ENCODE measurements at places on chromosomes 13 and 19.
A peak's percentile ranks its signal among the peaks of the same experiment; 100 is the strongest.

DNA sequence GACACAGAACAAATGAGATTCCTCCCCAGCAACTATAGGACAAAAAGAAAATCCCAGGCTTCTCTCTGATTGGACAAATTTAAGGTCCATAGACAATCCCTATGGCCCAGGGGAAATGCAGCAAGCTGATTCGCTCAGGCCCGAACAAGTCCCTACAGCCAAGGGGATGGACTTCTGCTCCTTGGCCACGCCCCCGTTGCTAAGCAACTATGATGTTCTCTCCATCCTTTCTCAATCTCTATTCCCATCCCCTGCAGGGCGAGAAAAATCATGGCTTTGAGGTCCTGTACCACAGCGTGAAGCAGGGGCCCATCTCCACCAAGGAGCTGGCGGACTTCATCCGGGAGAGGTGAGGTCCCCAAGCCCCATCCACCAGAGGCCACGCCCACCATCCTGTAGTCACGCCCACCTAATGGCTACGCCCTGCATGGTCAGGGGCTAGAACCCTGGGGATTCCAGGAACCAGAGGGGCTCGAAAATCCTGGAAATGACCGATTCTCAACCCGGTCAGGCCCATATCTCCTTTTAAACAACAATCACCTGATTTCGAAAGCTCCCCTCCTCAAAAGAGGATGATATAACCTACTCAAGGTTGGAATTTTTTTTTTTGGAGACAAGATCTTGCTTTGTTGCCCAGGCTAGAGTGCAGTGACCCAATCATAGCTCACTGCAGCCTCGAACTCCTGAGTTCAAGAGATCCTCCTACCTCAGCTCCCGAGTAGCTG lies 11.4 kb downstream of the FCHO1 start:
- DNase-seq = no peak

DNA sequence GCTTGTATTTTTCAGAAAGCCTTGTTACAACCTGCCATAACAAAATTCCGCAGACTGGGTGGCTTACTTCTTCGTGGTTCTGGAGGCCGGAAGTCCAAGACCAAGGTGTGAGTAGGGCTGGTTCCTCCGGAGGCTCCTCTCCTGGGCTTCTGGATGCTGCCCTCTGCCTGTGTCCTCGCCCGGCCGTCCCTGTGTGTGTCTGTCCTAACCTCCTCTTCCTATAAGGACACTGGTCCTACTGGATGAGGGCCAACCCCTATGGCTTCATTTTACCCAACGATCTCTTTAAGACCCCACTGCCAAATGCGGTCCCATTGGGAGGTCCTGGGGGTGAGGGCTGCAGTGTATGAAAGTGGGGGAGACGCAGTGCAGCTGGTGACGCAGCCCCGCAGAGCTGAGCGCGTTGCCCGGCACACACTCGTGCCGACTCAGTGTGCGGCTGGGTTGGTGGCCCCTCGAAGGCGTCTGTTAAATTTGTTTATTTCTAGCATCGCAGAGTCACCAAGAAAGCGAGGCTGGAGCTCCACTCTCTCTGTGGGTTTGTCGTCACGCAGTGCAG lies 116.7 kb downstream of the SOX1 start:
- peak; percentile 35 for DNase-seq

DNA sequence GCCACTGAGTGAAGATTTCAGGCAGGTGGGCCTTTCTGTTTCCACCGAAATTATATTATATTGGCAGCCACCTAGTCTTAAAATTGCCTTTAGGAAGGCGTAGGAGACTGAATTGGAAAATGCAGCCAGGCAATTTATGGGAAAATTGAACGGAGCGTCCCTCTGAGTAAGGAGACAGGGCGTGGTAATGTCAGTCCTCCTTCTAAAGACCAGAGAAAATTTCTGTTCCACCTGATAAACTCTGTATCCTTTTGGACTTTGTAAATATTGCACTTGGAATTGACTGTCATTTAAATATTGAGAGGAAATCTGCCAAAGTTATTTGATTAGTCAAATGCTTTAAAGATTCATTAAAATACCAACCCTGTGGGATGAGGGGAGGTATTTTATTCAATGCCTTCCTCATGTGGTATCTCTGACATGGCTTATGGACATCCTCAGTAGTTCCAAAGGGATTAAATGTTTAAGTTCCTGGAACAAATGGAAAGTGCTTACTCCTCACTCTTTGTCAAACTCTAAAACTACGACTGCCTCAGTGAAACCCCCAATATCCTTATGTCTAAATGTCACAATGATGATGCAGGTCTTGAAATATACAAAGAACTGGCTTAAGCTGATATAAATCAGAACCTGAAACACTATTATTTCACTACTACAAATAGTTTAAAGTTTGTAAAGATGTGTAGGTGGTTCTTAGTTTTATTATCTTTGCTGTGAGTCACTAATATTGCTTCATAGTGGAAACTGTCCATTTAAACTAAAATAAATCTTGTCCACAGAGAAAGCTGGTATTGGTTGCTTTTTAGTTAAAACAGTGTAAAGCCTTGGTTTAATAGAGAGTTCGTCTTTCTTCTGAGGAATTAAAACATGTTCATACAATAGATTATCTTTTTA lies 203.2 kb downstream of the FGF14 start:
- DNase-seq = no peak

DNA sequence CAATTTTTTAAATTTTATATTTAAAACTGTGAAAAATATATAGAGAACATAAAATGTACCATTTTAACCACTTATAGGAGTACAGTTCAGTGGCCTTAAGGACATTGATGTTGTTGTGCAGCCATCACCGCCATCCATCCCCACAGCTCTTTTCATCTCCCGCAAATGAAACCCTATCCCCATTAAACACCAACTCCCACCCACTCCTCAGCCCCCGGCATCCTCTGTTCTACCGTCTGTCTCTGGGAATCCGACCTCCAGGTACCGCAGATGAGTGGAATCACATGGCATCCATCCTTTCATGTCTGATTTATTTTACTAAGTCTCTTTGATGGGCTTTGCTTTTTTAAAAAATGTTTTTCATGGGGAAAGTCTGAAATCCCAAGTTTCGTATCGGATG lies 23.8 kb upstream of the SMIM17 start:
- no peak for DNase-seq

GRCh38 chr13:33303855-33304597 lies 18.5 kb upstream of the STARD13 start:
- DNase-seq = no peak

GRCh38 chr19:11405846-11406643 lies 13.1 kb downstream of the RGL3 start:
- DNase-seq = no peak

- no peak for DNase-seq
These were observed 31.7 kb upstream of the KCTD4 start for GRCh38 chr13:45232591-45232990.

- DNase-seq = no peak
These were observed 32.2 kb upstream of the TPT1 start for GRCh38 chr13:45373162-45373547.

DNA sequence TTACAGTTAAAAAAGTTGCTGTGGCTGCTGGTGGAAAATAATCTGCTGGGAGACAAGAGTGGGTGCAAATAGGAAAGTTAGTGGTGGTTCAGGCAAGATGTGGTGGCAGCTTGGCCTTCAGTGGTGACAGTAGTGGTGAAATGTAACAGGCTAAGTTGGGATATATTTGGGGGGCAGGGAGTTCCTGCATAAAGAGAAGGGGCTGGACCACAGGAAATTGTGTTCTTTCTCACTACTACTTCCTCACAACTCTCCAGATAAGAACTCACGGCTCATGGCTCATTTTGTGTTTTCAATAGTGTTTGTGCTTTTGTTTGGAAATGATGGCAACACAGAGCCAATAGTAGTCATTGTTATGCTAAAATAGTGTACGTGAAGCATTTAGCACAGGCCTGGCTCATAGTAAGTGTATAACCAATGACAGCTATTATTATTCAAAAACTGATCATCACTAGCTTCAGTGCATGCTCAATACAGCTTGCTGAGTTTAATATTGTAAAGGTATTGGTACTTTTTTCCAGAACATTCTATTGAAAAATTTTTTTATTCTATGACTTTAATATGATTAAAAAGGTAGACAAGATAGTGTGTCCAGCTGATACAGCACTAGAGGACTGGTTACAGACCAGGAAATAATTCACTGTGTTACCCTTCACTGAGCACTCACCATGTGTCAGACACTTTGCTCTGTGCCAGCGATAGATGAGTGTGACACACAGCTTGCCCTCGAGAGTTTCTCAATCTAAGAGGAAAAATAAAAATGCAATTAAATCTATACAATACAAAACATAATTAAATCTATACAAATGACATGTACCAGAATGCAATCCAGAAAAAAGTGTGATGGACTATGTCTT lies 209.8 kb downstream of the POU4F1 start:
- DNase-seq = no peak

DNA sequence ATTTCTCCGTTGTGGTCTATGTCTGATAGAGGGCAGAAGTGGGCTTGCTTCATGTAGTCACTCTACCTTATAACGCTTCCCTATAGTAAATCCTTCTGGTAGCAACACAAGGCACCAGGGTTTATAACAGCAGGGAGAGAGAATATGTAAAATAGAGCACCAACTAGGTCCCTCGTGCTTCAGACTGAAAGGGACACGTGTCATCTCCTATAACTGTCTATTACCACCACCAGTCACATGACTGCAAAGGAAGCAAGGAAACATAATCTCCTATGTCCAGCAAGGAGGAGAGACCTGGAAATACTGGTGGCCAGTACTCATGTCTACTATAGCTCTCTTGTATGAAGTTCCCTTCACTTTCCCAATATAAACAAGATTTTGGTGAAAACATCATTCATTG lies 79.2 kb downstream of the SLAIN1 start:
- DNase-seq = no peak

DNA sequence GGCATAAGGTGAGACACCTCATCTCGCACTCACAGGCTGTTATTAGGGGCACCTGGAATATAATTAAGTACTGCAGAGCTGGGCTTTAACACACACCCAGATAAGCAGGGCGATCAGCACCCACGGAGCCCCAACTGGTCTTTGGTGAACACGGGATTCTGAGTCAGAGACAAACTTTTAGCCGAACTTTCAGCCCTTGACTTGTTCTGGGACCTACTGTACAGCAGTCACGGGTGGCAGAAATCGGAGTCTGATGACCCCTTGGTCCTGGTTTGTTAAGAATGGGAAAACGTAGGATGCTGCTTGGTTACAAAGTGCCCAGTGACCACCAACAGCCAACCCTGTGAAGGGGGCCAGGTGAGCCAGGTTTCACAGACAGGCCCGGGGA lies 9.0 kb downstream of the SH3GL1 start:
- no peak for DNase-seq

GRCh38 chr13:30107121-30107520 lies 200.2 kb downstream of the KATNAL1 start:
- DNase-seq = no peak

- no peak for DNase-seq
These were observed 369.4 kb downstream of the LIG4 start for GRCh38 chr13:107845911-107846310.

- no peak for DNase-seq
These were observed 214.3 kb downstream of the FOXO1 start for GRCh38 chr13:40452038-40452666.

GRCh38 chr13:74230984-74231501 lies 96.8 kb upstream of the KLF12 start:
- DNase-seq = no peak

DNA sequence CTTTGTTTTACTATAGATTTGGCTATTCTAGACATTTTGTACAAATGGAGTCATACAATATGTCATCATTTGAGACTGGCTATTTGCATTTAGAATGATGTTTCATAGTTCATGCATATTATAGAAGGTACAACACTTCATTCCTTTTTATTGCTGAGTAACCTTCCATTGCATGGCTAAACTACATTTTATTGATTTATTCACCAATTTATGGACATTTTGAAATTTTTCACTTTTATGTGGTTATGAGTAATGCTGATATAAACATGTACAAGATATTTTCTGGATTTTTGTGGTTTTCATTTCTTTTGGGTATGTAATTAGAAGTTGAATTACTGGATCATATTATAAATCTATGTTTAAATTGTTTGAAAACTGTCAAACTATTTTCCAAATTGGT lies 710.3 kb upstream of the SLITRK5 start:
- DNase-seq = no peak

- DNase-seq = no peak
These were observed 39.3 kb downstream of the ZNF45 start for GRCh38 chr19:43895727-43896308.

GRCh38 chr19:46697204-46697960 lies 19.5 kb downstream of the PRKD2 start:
- DNase-seq = peak; percentile 88

- no peak for DNase-seq
These were observed 7.8 kb downstream of the EBPL start for GRCh38 chr13:49683489-49683888.

DNA sequence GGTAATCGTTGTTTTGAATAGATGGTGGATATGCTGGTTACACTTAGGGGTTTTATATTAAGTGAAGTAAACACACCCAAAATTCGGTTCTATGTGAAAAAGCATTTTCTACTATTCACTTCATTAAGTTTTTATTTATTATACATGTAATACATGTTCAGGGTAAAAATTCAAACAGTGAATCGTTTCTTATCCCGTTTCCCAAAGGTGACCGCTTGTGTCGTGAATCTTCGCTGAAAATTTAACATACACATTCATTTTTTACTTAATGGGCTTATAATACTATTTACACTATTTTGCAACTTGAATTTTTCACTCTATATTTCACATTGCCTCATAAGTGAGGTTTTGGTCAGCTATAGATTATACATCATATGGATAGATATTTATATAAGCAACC lies 24.5 kb downstream of the IPO5 start:
- DNase-seq = no peak

DNA sequence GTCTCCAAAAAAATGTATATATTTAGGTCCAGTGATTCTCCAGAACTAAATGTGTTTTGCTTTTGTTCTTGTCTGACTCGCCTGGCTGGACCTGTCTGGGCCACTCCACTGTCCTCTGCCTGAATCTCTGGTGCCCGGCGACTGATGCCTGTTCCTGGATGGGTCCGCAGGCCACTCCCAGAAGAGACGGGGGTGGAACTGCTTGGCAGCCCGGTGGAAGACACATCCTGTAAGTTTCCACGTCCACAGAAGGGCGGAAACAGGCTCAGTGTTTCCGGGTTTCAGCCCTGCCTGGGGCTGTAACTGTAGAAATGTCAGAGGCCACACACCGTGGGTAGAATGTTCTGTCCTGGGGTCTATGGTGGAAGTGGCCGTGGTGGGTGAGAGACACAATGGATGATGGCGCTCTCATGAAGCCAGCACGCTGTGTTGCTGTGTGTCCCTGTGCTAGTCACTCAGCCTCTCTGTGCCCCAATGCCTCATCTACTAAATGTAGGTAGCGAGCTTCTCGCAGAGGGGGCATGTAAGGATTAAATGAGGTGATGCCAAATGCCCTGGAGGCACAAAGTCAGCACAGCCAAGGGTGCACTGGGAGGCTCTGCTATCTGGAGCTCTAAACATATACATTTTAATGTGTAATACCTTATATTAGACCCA lies 22.0 kb downstream of the ATCAY start:
- no peak for DNase-seq

GRCh38 chr19:17323964-17324332 lies 10.7 kb downstream of the ANO8 start:
- no peak for DNase-seq

- DNase-seq = no peak
These were observed 9.8 kb downstream of the ZNF317 start for GRCh38 chr19:9149997-9150396.

Measured in right forelimb (tissue), 1 donor.